Stimulated activated CD4-positive, alpha-beta T cell treated with anti-CD3 and anti-CD28 coated beads, Interleukin-12 subunit alpha, Interleukin-12 subunit beta, amount 100 ng/mL, for 48 hours (primary cell): ENCODE measurements at places on chromosomes 4 and X.

DNA sequence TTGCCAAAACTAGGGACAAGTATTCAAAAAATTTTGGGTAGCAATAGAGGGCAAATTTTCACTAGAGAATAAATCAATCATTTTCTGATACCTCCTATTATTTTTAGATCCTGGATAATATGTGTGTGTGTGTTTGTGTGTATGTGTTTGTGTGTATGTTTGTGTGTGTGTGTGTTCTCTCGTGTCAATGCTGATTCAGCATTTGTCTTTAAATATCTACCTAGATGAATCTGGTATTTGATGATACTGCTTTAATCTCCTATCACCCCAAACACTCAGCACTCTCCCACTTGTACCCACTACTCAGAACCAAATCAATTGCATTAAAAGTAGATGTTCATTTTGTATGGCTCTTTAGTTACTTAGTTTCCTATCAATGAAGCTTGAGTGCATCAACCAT lies 101.3 kb upstream of the NPFFR2 start:
- no peak for DNase-seq

- DNase-seq = no peak
Measured at GRCh38 chrX:87679849-87680248, 162.2 kb downstream of the KLHL4 start.

- DNase-seq = no peak
Measured at GRCh38 chr4:15568821-15569220, 86.3 kb downstream of the FBXL5 start.

- DNase-seq = peak; percentile 95
Measured at GRCh38 chr4:82900411-82901182, at the start of gene THAP9. THAP9 (plus strand) TSS chr4:82900735; CDS start chr4:82900803, 68 bp downstream.

DNA sequence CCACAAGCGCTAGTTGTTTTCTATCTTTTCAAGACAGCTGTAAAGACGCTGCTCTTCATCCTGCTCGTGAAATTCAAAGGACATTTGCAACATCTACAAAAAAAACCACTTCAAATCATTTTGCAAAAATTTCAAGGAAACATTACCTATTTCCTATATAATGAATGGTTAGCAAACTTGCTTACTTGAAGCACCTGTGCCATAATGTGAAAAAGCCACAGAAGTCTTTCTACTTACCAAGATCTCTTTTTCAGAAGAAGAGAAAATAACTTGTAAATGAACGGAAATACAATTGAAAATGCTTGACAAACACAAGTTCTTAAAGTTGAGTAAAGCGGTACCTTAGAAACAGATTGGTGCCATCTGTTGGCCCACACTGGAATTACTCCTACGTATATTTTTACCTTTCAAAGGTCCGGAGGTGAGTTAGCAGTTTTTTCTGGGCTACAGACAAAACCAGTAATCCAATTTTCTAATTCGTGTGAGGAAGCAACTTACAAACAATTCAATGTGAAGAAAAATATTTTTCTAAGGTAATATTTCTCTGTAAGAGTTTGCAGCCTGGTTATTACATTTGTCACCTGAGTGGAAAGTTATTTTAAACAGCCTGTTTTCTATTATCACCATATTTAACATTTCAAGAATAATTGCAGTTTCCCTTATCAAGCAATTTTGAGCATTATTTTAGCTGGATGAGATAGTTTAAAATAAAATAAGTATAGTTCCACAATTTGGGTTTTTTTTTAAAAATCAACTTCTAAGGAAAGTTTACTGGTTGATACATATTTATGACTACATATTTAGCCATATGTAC lies at the start of gene TLR6:
TLR6 (minus strand) TSS at position 294 of the 814 bp plus-strand sequence. CDS start 27,344 bp downstream, outside the sequence.
- peak; percentile 36 for DNase-seq
